Caki2 (cell line): ENCODE measurements at places on chromosomes 7 and 10. TPM values are rescaled to one million over a fixed set of nuclear protein-coding genes. Genes with fewer than 3 reads are reported as not detected.

The SPDYE11 gene
- total RNA-seq: not detected in 2 replicates

The OR2A42 gene
- total RNA-seq: not detected in 2 replicates

The SPDYE5 gene
- not detected in 2 replicates for total RNA-seq

The CHAT gene
- not detected in 2 replicates for total RNA-seq

The SPDYE8 gene
- not detected in 2 replicates for total RNA-seq

- peak; percentile 14 for DNase-seq
Measured at GRCh38 chr7:143305423-143306070, 10.4 kb upstream of the CLCN1 start.

DNA sequence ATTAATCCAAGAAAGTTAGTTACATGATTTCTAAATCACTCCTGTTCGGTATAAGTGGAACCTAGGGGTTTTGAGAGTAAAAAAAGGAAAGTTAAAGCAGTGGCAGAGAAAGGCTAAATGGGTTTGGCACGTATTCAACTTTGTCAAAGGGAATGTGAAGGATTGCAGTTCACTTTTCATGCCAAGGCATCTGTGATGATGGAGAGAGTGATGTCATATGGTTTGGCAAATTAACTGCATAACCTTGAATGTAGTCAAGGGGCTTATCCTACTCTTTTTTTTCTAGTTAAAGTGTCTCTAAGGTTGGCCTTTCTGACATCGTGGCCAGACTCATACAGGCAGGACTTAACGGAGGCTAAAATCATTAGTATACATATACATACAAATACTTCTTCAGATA lies 277.8 kb downstream of the EXOC4 start:
- DNase-seq: no peak

- no peak for DNase-seq
Measured at GRCh38 chr7:157469181-157470016, 132.6 kb downstream of the DNAJB6 start.

GRCh38 chr7:129864042-129864441 lies 88.7 kb downstream of the UBE2H start:
- peak; percentile 66 for DNase-seq

DNA sequence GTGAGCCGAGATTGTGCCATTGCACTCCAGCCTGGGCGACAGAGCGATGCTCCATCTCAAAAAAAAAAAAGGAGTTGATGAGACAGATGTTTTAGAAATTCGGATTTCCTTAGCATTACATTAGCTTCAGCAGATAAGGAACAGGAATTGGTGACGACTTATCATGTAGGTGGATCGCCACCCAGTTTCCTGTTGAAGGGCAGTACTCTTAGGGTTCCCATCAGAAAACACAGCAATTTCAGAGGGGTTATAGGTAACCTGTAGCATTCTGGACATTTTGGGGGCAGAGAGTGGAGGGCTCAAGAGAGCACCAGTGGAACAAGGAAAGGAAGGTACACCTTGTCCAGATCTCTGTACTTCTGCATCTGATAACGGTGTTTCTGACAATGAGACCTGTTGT lies 146.4 kb upstream of the NOBOX start:
- no peak for DNase-seq

- no peak for DNase-seq
Measured at GRCh38 chr10:128908099-128908498, 558.9 kb upstream of the MGMT start.

GRCh38 chr10:6759961-6760360 lies 179.9 kb upstream of the PRKCQ start:
- DNase-seq: no peak

GRCh38 chr7:73820013-73820412 lies 10.8 kb upstream of the CLDN4 start:
- no peak for DNase-seq

DNA sequence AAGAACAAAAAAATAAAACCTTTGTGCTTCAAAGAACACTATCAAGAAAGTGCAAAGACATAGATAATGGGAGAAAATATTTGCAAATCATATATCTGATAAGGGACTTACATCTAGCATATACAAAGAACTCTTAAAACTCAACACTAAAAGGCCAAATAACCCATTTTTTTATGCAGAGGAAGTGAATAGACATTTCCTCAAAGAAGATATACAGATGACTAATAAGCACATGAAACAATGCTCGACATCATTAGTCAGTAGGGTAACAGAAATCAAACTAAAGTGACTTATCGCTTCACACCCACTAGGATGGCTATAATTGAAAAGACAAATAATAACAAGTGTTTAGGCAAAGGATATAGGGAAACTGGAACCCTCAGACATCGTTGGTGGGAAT lies 78.0 kb downstream of the MALSU1 start:
- DNase-seq: peak; percentile 60

- no peak for DNase-seq
Measured at GRCh38 chr7:78607099-78607498, 808.5 kb downstream of the PHTF2 start.

DNA sequence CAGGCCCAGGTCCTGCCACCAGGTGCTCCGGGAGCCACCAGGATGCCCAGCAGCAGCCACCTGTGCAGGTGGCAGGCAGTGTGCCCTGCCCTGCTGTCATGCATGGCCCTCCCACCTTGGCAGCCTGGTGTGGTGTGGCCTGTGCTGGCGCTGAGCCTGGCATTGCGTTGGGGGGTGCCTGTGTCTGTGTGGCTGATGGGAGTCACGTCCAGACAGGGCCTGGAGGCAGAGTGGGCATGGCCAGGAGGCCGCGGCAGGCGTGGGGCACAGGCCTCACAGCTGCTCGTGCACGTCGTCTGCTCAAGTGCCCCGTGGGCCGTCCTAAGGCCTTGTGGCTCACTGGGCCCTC lies 8.7 kb downstream of the TTYH3 start:
- peak; percentile 81 for DNase-seq

- DNase-seq: no peak
Measured at GRCh38 chr10:74640134-74640921, 186.1 kb upstream of the KAT6B start.

- no peak for DNase-seq
Measured at GRCh38 chr10:127909716-127910463, 3.0 kb downstream of the PTPRE start.

DNA sequence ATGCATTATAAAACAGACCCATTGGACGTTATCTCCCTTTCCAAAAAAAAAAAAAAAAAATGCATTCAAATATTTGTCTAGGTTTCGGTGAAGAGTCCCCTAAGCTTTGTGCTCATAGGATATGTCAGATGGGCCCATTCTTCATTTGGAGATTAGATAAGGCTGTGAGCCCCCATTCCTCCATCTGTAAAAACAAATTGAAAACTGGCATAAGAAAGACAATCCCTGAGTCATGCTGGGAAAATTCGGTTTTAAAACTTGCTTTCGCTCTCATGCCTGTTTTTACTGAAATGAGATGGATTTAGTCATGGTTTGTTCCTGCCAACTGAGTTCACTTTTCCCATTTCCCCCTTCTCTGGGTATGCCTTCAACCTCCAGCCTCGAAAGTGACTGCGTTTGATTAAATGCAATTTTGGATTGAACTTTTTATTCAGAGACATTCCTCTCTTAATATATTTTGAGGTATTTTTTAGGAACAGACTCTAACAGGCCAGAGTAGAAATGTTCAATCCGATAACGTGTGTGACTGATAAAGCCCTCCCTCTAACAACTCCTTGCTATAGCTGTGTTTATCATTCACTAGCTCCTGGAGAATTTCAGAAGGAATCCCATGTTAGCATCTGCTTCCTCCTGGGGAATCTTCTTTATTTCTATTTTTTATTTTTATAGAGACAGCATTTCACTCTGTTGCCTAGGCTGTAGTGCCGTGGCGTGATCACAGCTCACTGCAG lies 190.9 kb upstream of the LYZL2 start:
- no peak for DNase-seq

DNA sequence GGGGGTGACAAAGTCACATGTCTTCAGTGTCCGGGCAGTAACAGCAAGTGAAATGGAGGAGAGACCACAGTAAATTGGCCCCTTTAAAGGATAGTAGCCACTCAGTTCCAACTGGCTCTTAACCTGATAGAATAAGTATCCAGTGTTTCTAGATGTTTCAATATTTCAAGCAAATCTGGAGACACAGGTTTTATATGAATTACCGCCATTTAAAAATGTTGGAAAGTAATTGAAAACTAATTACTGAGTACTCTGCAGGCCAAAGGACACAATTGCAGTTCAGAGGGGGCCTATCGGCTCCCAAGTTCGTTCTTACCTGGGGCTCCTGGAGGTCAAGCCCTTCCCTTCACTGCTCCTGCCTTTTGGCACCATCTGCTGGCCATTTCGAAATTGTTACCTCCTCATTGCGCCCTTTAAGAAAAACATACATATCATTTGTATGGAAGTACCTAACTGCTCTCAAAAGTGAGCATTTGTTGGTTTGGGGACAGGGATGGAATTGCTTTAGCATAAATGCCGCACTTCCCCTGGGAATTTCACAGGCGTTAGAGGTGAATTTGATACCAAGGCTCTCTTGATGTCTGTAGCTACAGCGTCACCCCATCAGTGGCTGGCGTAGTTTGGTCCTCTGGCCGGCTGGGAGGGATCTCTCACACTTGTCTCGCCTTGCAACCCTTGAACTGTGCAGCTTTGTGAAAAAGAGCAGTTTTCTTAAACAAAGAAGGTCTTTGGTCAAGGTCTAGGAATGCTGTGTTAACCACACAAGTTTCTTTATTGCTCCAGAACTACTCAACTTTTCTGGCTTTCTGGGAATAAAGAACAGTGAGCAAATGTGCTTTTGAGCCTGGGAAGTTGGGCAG lies 220.0 kb downstream of the ARHGAP21 start:
- peak; percentile 61 for DNase-seq

- DNase-seq: no peak
Measured at GRCh38 chr7:151424799-151425198, 15.0 kb upstream of the WDR86 start.

DNA sequence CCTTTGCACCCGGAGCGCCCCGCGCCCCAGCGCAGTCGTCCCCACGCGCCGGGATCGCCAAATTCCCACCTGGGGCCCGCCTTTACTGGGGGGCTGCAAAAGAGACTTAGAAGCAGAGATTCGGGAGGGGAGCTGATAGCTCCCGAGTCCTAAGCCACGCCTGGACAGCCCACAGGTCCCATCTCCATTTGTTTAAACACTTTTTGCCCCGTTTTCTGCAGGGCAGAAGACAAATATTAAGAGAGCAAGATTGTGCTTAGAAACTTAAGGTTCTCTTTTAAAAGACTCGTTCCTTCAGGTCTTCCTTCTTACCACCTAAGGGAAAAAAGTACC lies 299.1 kb upstream of the NFE2L3 start:
- DNase-seq: no peak

DNA sequence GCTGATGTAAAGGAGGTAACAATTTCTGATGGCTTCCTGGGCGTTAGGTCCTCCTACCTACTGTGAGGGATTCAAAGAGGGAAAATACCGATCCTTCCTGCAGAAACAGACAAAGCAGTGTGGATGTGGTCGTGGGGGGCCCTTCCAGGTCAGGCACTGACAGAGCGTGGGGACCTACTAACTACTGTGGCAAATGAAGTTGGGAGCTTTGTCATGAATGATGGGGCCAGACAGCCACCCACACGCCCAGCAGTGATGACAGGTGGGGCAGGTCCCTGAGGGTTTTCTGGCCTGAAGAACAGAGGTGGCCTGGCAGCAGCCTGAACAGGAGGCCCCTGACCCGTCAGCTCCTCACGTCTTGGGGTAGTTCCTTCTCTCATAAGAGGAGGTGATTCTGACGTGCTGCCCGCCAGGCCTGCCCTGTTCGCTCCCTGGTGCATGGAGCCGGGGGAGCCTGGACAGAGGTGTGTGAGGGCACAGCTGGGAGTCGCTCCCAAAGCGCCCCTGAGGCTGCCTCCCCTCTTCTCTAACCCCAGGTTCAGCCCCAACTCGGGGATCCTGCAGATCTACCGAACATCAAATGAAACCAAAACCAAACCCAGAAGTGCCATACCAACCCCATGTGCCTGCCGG lies 4.2 kb downstream of the ATP6V0E2 start:
- DNase-seq: no peak
